ENCODE measurements at places on chromosomes 12 and 14.

DNA sequence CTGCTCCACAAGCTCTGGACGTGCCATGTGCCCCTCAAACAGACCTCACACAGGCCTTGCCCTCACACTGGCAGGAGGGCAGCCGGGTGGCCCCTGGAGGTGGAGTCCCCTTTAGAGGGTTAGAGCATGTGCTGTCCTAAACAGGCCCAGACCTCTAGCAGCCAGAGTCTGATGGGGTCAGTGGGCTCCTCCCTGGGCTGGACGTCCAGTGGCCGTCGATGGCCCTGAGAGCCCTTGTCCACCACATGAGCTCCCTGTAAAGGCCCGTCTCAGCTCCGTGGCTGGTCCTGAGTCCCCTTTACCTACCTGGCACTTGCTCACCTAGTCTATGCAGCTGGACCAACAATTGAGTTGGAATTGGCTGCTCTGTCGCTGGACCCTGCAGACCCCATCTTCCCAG lies 3.8 kb downstream of the TMEM179 start:
- DNase-seq, result no peak

GRCh38 chr12:68364893-68365725 lies 32.9 kb upstream of the MDM1 start:
- peak; percentile 73 for DNase-seq

DNA sequence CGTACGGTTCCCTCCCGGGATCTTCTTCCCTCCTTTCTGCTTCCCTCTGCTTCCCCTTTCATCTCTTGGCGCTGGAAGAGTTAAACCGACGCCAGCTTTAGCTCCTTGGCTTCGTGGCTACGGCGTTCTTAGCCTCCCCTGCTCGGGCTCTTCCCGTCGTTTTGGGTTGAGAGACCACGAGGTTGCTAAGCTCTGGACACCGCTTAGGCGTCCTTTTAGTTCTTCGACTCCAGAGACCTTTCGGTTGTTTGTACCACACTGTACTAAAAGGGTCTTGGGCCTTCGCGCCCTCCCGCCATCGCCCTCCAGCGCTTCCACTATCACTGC lies 545 bp downstream of the CPSF2 start:
- DNase-seq, result no peak

DNA sequence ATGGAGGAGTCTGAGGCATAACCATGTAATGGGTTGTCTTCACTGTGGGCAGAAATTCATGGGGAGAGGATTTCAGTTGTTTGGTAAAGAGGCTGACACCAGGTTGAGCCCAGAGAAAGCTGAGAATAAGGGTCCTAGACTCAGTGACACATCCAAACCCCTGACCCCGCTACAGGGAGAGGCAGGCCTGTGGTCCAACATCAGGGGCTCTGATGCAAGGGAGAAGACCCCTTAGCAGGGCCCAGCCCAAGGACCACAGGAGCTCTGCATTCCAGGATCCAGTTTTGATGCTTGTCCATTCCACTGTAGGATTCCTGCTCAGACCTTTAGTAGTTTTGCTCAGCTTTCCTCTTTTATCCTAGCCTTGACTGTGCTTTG lies 15.5 kb downstream of the GPR68 start:
- no peak for DNase-seq

GRCh38 chr12:8065991-8066594 lies at the start of gene C3AR1:
C3AR1 (minus strand) TSS chr12:8066359; CDS start chr12:8060185, 6,174 bp downstream.
- DNase-seq, result no peak

- no peak for DNase-seq
Measured at GRCh38 chr14:30143627-30144026, 216.0 kb upstream of the PRKD1 start.

GRCh38 chr12:90808568-90808967 lies 146.4 kb downstream of the CCER1 start:
- DNase-seq, result no peak

DNA sequence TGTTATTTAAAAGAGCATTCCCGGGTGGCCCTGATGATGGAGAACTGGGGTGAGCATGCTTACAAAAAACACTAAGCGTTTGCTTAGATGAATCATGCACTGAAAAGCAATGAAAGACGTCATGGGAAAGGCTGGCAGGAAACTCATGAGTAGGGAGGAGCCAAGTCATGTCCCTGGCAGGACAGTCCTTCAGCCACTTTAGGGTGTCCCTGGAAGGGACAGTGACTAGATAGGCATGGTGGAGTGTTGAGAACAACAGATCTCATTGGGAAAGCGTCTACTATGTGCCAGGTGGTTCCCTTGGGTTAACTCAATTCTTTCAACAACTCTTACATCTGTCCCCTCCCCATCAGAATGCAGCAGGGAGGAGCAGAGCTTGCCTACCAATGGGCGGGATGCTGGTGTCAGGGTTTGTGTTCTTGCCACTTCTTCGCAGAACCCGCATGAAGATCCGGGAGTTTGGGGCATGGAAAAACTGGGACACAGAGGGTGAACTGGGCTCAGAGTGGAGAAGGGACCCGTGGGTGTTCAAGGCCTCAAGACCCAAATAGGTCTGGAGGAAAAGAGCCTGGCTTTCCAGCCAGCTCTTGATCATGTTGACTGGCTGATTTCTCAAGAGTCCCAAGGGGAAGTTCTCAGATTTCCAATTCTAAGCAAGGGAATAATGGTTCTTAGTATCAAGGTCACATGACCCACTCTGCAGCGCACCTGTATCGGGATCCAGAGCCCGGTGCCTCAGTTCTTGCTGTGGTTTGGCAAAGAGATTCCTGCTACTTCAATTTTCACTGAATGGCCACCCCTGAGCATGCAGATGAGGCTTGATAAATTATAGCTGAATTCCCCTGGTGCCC lies 653.9 kb upstream of the TBX3 start:
- peak; percentile 100 for DNase-seq

- DNase-seq, result no peak
Measured at GRCh38 chr12:107165581-107165980, 72.2 kb upstream of the CRY1 start.

GRCh38 chr14:61031026-61031425 lies 50.0 kb downstream of the SLC38A6 start:
- DNase-seq, result no peak

GRCh38 chr14:32313844-32314376 lies 15.2 kb upstream of the AKAP6 start:
- no peak for DNase-seq

DNA sequence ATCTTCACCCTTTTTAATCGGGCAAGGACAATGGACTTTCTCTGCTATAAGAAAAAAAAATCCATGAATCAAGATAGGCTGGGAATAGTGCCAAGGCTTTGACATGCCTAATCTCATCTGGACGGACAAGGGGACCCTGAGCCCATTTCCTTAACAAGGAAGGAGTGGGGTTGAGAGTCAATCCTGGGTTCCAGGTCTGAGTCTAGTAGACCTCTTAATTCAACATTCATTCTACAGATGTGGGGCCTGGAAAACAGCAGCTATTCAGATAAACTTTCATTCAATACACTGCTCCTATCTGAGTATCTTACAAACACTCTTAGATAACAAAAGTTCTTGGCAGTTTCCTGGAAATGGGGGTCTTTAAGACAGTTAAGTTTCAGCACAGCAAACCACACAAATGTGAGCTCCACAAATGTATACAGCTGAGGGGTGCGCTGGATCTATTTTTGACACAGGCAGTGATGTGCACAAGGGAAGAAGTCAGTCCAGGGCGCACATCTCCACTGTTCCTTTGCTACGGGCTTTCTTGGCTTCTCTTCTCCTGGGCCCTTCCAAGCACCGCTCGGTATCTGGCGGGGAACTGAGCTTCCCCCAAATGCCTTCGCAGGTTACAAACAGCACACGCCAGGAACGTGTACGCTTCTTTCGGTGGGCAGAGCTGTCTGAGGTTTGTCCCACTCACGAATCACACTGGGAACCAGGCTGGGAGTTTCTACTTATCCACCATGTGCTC lies 82.2 kb upstream of the GPR68 start:
- DNase-seq, result no peak

GRCh38 chr14:35944847-35945246 lies 118.7 kb downstream of the BRMS1L start:
- no peak for DNase-seq

- no peak for DNase-seq
Measured at GRCh38 chr12:21026302-21026701, 104.7 kb upstream of the SLCO1B1 start.

DNA sequence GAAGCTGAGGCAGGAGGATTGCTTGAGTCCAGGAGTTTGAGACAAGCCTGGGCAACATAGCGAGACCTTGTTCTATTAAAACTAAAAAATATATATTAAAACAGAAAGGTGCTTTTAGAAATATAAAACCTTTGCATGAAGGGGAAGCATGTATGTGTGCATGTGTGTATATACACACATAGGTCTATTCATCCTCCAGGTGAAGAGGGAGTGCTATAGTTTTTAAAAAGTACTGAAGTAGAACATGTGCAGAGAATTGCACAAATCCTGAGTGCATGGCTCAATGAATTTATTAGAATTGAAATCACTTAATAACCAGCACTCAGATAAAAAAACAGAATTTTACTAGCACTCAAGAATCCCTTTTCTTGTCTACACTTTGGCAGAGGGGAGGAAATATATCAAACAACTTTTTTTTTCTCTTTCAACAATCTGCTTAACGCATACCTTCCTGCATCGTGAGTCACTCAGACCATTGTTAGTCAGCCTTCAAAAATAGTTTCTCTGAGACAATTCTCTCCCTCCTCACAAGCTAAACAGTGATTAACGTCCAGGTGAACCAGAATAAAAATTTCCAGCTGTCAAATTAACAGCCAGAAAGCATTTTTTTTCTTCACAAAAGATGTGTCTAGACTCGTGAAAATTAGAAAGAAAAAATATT lies 17.7 kb upstream of the NEDD1 start:
- DNase-seq, result no peak

GRCh38 chr12:67649570-67650387 lies 1.2 kb downstream of the DYRK2 start:
- DNase-seq, result no peak

- DNase-seq, result no peak
Measured at GRCh38 chr14:55256586-55256985, 14.6 kb upstream of the FBXO34 start.

DNA sequence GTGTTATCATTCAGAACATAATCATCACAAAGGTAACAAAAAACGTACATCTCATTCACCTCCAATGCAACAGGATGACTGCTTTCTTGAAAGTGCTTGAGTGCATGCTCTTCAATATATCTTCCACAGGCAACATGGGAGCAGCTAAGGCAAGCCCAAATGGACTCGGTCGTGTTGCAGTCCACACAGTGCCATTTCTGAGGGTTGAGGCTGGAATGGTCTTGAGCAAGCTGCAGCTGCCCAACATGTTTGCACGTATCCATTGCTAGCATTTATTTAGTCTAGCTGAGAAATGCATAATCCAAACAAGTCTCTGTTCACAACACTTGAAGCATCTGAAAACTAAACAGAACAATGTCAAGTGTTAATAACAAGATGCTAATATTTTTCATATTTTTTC lies 17.3 kb downstream of the USP44 start:
- DNase-seq, result no peak

GRCh38 chr12:13727707-13728195 lies 253.7 kb downstream of the GRIN2B start:
- peak; percentile 45 for DNase-seq

- no peak for DNase-seq
Measured at GRCh38 chr14:67502867-67503266, 14.3 kb upstream of the TMEM229B start.

- no peak for DNase-seq
Measured at GRCh38 chr12:15772405-15773018, 16.7 kb downstream of the EPS8 start.

GRCh38 chr12:90292183-90292582 lies 583.5 kb upstream of the ATP2B1 start:
- DNase-seq, result no peak

DNA sequence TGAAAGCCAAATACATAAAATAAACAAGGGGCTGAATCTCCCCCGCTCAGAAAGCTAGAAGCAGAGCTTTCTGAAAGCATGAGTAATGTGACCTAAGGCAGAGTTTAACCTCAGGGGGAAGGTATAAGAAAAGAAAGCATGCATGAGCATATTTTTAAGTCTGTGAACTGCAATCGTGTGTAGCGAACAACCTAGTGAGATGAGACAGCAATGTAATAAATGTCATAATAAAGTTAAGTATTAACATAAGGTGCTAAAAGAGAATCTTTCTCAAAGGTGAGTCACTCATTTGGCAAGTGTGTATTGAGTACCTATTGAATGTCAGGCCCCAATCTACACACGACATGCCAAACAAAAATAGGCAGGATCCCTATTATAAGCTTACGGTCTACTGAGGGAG lies 14.2 kb upstream of the WDR20 start:
- DNase-seq, result no peak

DNA sequence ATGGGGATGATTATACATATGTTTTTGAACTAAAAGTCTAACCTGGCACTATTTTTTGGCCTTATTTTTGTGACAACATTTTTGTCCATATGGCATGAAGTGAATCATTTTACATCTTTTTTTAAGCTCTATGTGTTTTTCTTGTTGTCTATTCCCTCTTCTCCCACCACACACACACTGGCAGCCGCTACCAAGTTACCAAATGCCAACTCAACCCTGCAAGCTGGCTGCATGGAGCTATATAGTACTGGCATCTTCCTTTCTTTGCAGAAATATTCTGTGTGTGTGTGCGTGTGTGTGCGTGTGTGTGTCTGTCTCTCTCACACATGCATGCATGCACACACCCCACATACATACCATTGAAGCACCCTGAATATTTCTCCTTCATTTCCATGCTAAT lies 278.9 kb upstream of the SOX5 start:
- DNase-seq, result no peak

DNA sequence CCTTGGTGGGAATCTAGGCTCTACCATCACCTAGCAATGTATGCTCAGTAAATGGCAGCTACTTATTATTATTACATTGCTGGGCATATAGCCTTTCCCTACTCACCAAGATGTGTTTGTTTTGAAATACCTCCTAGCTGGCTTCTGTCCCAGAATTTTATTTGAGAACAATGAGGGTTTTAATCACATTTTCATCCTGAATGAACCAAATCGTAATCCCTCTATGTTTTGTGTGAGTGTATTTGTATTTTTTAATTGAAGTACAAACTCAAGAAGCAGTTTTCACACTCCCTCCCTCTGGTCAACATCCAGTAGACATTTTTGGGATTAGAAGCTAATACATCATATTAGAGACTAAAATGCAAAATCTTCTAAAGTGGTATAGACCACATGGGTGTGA lies 7.6 kb downstream of the SLC7A8 start:
- DNase-seq, result no peak

GRCh38 chr12:13343375-13343774 lies 146.8 kb downstream of the EMP1 start:
- DNase-seq, result no peak

DNA sequence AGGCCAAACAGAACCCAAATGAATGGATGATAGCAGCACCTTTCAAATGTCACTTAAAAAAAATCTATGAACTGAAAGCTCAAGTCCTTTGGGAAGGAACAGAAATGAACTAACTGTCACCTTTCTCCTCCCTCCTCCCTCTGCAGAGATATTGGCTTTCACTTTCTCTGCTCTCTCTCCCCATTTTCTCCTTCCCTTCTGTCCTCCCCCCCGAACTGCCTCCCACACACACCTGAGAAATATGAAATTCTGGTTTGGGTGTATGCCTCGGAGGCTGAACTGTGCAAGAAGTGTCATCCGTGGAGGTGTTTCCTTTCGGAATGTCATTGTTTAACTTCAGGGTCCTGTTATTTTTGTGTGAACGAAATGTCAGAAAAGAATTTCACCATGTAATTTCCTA lies 87.8 kb downstream of the NEDD1 start:
- no peak for DNase-seq

- no peak for DNase-seq
Measured at GRCh38 chr12:11238275-11238674, 31.2 kb downstream of the PRB3 start.

- DNase-seq, result no peak
Measured at GRCh38 chr12:118033902-118034301, 17.4 kb downstream of the RFC5 start.
